ENCODE measurements at places on chromosomes 5 and 9.
A peak's percentile ranks its signal among the peaks of the same experiment; 100 is the strongest.

DNA sequence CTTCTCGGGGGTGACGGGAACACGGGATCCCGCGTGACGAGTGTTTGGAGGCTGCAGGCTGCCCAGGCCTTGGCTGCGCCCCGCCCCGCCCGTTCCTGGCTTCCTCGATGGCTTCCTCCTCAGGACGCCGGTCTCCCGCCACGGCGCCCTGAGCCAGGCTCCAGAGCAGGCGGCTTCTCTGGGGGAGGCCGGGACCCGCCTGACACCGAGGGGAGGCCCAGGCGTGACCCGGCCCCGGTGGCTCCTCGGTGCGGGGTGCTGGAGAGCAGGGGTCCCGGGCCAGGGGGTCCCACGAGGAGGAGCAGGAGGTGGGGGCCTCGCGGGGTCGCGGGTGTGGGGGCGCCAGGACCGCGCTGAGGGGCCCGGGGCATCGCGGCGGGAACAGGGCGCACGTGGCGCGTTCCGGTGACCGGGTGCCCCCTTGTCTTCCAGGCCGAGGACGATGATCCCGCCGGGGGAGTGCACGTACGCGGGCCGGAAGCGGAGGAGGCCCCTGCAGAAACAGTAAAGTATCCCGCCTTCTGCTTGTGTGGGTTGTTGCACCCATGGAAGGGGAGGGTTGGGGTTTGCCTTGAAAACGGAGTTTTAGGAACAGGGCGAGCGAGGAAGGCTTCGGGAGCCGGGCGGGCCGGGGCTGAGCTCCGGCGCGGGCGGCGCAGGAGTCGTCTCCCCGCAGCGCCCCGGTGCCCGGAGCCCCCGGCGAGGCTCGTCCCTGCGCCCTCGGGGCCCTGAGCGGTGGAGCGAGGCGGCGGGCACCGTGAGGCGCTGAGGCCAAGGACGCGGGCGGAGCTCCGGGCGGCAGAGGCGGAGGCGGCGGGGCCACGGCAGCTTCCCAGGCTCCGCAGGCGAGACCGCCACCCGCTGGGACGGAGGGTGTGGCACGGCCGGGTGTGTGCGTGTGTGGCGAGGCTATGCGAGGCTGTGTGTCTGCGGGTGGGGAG lies 22.2 kb downstream of the AHRR start:
- peak; percentile 42 for DNase-seq

- no peak for DNase-seq
Observed at GRCh38 chr5:8756498-8757084, 789.3 kb downstream of the SEMA5A start.

- no peak for DNase-seq
Observed at GRCh38 chr5:150333400-150333799, 24.1 kb upstream of the TCOF1 start.

GRCh38 chr5:87909382-87909781 lies 359.3 kb downstream of the TMEM161B start:
- no peak for DNase-seq

GRCh38 chr9:88303721-88304451 lies 84.4 kb upstream of the SPIN1 start:
- peak; percentile 62 for DNase-seq

- no peak for DNase-seq
Observed at GRCh38 chr5:112154940-112155686, 264.0 kb downstream of the EPB41L4A start.

DNA sequence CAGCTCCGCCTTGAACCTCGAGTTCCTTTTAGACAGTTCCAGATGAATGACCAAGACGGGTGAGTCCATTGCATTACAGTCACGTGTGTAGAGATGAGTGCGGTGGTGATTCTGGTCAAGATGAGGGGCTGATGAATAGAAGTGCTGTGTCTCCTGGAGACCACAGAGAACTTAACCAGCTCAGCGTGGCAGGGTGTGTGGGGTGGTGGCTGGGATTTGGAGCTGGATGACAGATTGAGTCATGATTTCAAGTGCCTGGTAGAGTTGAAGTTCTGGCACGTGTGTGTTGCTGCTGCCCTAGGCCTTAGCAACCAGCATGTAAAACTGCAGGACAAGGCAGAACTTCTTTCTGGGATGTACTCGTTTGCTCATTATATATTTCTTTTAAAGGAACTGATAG lies 53.3 kb downstream of the PRRC2B start:
- no peak for DNase-seq

GRCh38 chr5:128491291-128491690 lies 46.8 kb downstream of the FBN2 start:
- no peak for DNase-seq

DNA sequence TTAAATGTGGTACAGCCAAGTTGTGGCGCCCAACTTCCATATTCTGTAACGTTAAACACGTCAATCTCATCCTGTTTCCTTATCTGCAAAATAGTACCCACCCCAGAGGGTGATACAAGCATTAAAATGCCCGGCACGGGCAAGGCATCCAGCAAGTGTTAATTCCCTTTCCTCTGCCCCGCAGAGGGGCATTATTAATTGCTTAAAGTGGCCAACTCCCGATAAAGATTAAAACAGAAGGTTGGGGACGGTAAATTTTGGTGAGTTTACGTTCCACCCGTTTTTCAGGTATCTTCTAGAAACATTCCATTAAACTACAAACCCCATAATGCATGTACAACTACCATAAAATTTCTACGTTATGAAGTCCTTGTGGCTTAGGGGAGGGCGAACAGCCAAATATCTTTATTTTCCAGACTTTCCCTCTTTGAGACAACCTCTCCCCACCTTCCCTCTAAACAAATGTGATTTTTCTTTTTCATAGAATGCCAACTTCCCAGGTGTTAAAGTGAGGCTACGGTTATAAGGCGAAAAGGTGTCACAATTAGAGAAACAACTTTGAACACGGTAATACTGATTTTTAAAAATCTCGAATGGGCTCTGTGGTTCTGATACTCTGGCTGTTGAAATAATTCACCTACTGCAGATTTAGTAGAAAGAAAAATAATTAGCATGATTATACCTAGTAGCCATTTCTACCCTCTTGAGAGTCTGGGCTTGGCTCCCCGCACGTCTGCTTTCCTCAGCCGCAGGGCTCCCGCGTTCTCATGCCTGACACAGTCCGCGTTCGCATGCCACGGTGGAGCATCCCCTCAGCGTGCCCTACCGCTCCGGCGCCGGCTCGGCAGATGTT lies 1.2 kb upstream of the GPBP1 start:
- no peak for DNase-seq

DNA sequence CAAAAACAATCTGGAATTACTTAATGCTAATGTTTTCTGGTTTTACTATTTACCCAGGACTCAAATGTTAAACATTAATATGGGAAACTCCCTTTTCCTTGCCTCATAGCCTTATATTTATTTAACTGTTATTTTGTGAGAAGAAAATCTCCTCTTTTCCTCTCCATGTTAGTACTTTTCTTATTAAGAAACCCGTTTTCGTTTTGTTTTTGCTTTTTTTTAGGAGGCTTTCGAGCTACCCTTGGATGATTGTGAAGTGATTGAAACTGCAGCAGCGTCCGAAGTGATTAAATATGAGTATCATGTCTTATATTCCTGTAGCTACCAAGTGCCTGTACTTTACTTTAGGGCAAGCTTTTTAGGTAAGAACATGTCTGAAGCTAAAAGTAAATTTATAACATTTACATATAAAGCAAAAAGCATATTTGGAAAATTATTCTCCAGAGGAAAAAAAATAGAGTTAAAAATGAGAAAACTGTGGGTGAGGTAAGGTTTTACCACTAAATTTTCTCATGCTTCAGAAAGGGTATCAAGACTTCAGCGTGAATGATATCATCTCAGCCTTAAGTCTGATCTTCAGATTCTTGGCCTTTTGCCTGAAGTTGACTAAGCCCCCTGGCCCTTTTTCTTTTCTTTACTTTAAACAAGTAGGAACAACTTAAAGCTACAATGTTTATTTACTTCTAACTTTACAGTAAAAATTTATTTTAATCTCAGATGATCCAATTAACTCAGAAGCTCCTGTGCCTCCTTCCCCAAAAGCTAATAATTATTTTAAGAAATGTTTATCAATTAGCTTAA lies 113.8 kb downstream of the RPS23 start:
- DNase-seq, result no peak

DNA sequence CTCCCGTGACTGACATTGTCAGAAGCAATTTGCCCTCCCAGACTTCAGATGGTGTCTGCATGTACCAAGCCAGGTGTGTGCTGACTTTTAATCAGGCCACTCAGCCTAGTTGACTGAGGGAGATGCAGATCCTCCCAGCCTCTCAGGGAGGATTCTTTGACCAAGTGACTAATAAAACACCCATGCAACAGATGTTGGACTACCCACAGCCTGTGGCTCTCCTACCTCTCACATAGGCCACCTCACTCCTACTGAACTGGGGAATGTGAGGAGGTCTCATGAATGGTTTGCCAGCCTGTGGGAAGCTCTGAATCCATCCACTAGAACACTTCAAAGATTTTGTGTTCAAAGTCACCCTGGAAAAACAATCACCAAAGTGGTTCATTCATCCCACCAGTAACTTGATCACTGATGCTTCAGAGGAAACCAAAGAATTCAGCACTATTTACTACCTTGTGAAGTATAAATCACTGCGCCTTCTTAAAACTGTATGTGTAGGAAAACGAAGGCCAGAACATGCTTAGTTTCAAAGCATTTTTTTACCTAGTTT lies 80.1 kb downstream of the ESM1 start:
- no peak for DNase-seq
